ENCODE measurements at places on chromosomes 7 and 10.

DNA sequence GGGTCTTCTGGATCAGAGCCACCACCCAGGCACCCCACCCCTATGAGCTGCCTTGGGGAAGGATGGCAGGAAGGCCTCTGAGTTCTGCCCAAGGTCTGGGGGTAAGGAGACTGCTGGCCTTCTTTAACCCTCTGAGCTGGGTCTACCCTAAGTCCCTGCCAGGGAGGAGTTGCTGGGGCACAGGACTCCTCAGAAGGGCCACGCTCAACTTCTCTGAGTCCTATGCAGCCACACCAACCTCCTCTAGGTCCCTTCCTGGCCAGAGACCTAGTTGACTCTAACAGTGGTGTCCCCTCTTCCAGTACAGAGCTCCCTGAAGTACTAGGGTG is 2.6 kb upstream of the NEURL1 start:
- no peak for DNase-seq

DNA sequence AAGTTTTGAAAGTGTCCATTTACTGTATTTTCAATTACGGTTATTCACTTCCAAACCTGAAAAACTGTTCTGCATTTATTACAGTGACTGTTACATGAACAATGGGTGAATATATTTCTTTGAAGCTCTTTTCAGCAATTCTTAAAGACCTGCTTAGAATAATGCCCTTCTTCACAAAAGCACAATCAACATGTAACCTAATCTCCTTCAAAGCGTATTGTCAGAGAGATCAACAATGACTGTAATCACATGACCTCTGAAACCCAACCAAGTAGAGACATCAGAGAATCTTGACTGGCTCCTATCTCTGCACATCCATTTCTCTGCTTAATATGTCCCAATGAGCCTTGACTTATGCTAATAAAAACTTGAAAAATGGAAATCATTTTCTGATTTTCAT is 126.7 kb downstream of the NRCAM start:
- DNase-seq, result no peak

DNA sequence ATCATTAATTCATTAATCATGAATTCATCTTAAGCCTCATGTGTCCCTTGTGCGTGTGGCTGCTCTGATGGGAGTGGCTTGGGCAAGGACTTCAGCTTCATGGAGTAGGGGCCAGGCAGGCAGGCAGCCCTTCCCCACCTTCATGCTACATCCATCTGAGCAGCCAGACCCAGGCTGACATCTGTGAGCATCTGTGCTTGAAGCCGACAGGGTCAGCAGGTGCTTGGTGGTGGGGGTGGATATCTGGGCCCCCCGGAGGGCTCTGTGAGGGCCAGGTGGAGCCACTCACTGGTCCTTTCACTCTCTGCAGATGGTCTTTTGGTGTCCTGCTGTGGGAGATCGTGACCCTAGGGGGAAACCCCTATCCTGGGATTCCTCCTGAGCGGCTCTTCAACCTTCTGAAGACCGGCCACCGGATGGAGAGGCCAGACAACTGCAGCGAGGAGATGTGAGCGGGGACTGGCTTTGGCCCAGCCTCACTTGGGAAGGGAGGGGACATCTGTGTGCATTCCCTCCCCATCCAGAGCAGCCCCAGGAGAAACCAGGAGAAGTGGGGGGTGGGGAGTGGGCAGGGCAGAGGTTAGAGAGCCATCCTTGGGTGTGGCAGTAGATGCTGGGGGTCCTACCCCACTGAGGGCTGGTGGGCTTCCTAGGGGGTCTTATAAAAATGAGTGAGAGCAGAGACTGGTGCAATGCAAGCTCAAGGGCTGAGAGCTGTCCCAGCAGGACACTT is 14.7 kb upstream of the CSGALNACT2 start:
- DNase-seq, result no peak

GRCh38 chr10:99852481-99853213 is 70.2 kb downstream of the ABCC2 start:
- no peak for DNase-seq

DNA sequence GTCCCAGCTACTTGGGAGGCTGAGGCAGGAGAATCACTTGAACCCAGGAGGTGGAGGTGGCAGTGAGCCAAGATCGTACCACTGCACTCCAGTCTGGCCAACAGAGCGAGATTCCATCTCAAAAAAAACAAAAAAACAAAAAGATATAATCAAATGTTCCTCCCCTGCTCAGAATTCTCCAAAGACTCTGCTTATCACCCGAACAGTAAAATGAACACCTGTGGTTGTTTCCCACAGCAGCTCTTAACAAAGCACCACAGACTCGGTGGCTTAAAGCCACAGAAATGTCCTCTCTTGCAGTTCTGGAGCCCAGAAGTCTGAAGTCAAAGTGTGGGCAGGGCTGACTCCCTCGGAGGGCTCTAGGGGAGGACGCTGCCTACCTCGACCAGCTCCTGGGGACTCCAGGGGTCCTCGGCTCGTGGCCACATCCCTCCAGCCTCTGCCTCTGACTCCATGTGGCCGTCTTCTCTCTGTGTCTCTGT is 4.1 kb upstream of the INTS1 start:
- no peak for DNase-seq

DNA sequence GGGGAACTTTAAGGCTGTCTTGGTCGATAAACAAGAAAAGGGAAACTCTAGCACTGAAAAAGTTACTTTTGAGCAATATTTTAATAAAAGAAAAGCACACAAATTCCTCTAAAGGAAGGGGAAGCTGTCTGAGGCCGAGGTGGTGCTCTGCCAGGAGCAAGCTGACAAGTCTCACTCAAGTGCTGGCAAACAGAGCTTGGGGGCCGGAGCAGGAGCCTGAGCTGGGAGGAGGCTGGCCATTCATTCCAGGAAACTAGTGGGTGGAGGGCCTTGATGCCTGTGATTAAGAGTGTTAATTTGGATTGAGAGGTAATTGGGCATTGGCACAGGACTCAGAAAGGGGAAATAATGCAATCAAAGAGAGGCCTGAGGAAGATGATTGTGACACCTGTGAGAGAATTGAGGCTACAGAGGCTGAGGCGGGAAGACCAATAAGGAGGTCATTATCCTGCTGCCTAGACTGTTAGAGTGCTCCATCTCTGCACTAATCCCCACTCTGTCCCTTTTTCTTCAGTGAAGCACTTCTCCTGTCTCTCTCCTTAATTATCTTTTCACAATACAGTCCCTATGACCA is 154.9 kb upstream of the COL1A2 start:
- no peak for DNase-seq

DNA sequence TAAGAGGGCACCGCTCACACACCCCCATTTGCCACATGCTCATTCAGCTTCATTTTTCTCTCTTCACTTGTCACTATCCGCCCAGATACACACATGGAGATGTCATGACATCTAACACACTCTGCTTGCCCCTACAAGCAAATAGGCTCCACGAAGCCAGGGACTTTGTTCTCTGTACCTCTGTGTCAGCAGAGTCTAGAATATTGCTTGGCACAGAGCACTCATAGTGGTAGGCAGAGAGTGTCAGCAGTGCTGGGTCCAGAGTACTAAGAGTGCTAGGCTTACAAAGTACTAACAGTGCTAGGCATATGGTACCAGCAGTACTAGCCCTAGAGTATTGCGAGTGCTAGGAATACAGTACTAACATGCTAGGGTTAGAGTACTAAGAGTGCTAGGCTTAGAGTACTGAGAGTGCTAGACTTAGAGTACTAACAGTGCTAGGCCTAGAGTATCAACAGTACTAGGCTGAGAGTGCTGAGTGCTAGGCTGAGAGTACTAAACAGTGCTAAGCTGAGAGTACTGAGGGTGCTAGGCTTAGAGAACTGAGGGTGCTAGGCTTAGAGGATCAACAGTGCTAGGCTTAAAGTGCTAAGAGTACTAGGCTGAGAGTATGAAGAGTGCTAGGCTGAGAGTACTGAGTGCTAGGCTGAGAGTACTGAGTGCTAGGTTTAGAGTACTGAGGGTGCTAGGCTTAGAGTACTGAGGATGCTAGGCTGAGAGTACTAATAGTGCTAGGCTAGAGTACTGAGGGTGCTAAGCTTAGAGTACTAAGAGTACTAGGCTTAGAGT is 166.1 kb downstream of the PRKAG2 start:
- no peak for DNase-seq

DNA sequence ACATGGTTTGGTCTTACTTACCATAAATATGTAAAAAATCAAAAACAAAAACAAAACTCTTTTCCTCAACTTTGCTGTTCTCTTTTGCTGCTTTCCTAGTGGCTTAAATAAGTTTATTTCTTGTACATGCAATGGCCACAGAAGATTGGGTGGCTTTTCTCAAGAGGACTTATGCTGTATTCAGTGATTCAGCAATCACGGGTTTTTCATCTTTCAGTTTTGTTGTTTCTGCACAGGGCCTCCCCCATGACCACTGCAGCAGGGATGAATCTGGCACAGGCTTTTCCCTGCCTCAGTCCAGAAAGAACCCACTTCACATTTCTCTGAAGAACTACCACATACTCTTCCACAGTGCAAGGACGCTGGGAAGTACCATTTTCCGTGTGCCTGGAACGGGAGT is 355.0 kb downstream of the RNLS start:
- DNase-seq, result no peak

DNA sequence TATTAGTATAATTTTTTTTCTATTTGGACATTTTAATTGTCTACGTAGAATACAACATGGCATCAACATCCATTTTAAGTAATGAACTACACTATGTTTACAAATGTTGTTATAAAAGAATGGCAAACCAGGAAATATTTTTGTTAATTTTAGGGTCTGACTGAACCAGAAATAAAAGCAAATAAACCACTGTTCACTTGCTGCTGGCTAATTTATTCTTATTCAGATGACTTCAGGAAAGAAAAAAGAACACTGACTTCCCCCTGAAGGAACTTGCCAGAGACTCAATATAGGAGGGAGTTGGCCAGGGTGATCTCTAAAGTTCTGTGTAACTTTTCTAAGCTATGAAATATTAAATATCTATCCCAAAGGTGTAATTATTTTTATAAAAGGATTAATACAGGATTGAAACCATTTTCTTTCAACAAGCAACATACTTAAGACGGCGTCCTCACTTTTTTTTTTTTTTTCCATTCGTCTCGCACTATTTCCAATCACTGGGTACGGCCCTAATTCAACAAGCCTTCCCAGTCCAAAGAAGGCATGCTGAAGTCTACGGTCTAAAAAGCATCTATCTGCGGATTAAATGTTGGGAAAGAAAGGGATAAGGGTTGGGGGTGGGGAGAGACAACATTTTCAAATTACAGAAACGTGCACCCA is 1.2 kb downstream of the USP6NL start:
- DNase-seq, result no peak
